ENCODE measurements at places on chromosomes 3 and 15.

DNA sequence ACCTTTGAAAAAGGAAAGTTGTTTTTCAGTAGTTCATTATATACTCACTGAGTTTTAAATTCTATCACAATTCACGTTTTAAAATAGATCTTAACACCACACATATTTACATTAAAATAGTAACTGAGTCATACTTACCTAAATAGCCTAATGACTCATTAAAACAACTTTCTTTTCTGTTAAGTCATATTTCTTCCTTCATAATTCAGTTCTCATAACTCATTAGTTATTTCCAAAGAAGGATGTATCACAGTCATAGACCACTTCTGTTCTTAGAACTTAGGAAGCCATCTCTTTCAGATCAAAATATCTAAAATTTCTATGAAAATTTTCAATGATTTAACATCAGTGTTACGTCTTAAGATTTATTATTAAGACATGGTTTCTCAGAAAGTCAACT lies 885.9 kb downstream of the FHIT start:
- DNase-seq = no peak

- DNase-seq = peak; percentile 69
Measured at GRCh38 chr3:32569540-32570420, 878 bp downstream of the DYNC1LI1 start.

GRCh38 chr15:38746211-38746610 lies 181.6 kb upstream of the RASGRP1 start:
- DNase-seq = no peak

GRCh38 chr3:98901119-98901391 lies 440 bp downstream of the DCBLD2 start:
- DNase-seq = peak; percentile 27

DNA sequence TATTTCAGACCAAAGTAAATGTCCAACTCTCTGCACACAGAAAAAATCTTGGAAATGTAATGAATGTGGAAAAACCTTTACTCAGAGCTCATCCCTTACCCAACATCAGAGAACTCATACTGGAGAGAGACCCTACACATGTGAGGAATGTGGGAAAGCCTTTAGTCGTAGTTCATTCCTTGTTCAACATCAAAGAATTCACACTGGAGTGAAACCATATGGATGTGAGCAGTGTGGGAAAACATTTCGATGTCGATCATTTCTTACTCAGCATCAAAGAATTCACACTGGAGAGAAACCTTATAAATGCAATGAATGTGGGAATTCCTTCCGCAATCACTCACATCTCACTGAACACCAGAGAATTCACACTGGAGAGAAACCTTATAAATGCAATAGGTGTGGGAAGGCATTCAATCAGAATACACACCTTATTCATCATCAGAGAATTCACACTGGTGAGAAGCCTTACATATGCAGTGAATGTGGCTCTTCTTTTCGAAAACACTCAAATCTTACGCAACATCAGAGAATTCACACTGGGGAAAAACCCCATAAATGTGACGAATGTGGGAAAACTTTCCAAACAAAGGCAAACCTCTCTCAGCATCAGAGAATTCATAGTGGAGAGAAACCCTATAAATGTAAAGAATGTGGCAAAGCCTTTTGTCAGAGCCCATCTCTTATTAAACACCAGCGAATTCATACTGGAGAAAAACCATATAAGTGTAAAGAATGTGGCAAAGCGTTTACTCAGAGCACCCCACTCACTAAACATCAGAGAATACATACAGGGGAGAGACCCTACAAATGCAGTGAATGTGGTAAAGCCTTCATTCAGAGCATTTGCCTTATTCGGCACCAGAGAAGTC lies 8.0 kb upstream of the ZNF501 start:
- no peak for DNase-seq

GRCh38 chr15:65077981-65078352 lies 1.4 kb downstream of the KBTBD13 start:
- peak; percentile 73 for DNase-seq

- DNase-seq = no peak
Measured at GRCh38 chr3:155595371-155595770, 149.5 kb downstream of the PLCH1 start.

- DNase-seq = no peak
Measured at GRCh38 chr3:158110658-158111018, 749 bp downstream of the RSRC1 start.

GRCh38 chr3:157958457-157958856 lies 147.8 kb downstream of the SHOX2 start:
- DNase-seq = no peak

DNA sequence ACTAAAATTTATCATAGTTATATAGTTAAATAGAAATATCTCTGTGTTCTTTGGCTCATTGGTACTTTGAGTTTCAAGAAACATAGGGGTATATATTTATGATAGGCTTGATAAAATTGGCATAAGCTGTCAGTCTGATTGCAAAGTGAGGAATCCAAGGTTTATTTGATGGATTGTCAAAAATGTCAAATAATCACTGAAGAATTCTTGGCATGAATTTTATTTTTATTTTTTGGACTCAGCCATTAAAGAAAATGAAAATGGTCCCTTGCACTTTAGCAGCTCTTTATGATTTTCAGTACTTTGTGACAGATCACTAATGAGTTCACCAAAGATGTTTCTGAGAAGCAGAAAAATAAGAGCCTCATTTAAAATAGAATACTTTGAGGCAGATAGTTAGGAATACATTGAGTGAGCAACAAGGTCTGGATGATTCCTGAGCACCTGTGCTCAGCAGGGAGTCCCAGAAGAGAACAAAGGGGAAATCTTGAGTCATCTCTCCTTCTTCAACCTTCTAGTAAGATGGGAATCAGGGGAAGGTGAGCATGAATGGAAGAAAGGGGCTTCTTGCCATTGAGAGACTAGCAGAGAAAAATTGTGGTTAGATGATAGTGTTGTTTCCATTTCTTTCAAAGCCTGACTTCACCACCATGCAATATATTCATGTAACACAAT lies 85.3 kb upstream of the VEPH1 start:
- DNase-seq = no peak

GRCh38 chr3:47163169-47164006 lies 525 bp downstream of the SETD2 start:
- peak; percentile 64 for DNase-seq

GRCh38 chr3:148004331-148004730 lies 595.2 kb downstream of the ZIC1 start:
- DNase-seq = no peak

DNA sequence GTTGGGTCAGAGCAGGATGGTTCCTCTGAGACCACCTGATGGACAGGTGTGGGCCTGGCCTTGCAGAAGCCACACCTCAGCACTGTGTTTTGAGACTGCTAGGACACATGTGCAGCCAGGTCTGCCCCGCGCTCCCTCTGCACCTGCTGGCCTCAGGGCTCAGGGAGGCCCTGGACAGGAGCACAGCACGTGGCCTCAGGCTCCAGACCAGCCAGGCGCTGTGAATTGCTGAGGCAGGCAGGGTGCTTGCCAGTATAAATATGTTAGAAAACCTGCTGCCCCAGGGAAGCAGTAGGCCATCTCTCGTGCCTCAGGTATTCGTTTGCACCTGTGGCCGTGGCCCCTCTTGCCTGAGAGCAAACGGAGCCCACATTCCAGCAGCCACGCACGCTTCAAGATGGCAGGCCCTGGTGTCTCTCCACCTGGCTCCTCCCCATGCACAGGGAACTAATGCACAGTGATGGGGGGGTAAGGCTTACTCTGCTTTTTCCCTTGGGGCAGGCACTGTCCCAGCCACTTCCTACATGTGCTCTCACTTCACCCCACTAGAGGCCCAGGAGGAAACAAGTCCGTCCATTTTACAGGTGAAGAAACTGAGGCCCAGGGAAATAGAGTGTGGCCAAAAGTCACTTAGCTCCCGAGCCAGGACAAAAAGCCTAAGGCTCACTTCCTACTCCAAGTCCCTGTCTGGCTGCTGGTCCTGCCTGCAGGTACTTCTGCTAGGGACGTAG lies 20.4 kb downstream of the SEC61A1 start:
- no peak for DNase-seq

DNA sequence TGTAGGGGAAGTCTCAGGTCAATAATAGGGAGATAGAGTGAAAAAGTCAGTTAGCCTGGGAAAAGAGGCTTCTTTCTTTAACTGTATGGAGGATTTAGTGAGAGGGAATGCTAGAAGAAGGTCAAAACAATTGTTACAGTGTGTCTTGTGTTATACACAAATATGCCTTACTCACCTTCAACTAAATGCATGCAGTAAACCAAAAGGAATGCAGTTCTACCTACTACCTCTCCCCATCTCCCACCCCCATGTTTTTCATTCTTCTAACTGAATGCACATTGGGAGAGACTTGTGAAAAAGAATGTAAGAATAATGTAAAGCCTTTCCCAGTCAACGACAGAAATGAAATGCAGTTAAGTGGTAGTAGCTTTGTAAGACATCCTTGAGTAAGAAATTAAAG lies 33.8 kb downstream of the CCDC66 start:
- DNase-seq = no peak
